ENCODE measurements at places on chromosomes 5 and 9.

GRCh38 chr5:160968480-160968879 is 116.5 kb upstream of the ATP10B start:
- DNase-seq = no peak

- no peak for DNase-seq
Measured at GRCh38 chr5:180126716-180127681, 55.4 kb upstream of the RNF130 start.

- no peak for DNase-seq
Measured at GRCh38 chr5:170382790-170383189, 6.4 kb downstream of the KCNMB1 start.

DNA sequence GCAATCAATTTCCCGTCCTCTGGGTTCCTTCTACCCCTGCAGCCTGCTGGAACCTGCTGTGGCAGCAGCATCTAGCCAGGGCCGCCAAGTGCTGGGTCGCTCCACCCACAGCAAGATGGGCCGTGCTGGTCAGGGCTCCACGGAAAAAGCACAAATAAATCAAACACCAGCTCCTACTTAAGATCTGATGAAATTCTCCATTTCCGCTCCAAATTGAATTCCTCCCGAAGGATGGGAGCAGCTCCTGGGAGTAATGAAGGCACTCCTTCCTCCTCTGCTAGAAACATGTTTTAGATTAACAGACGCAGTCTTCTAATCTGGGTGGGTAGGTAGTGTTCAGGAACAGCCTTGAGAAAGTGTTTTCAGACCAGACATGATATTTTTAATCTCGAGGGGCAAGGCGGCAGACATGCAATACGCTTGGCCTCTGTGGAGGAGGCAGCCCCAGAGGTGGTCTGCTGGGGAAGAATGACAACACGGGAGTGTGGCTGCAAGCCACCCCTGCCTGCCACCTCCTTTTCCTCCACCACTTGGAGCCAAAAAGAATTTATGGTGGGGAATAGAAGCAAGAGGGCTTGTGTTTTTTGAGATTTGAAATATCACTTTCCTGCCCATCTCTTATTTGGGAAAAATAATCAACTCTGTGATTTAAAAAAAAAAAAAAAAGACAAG is 194.1 kb downstream of the AOPEP start:
- no peak for DNase-seq

- DNase-seq = no peak
Measured at GRCh38 chr5:32522429-32523143, 62.8 kb upstream of the SUB1 start.

DNA sequence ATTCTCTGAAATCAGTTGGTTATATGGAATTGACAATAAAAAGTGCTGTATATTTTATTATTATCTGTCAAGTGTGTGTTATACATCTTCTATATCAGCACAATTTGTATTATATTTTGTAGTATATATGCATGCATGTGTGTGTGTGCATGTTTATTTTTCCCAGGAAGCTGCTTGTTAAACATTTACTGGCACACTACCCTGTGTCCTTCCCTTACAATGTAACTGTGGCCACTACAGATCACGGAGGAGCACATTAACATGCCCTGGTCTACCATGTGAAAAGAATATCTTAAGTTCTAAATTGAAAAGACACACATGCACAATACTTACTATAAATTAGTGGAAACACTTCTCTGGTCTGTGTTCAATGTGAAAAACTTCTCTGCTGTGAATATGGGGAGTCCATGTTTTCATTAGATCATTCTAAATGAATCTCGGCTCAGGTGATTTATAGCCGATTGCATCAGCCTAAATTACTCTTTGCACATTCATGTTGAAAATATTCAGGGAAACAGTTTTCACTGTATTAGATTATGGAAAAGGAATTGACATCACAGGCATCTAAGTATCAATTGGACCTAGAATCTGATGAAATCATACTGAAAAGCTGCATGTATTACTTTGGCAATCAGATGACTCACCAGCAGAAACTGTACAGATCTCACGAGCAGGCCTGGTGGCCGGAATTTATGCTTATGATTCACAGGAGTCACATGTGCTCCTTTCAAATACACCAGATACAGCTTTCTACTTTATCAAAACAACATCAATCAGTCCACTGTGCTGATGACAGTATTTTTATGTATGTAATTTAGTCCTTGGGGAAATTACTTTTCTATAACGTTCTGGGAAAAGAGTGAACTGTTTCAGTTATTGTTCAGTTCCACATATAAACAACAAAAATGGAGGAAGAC is 39.4 kb downstream of the LURAP1L start:
- DNase-seq = no peak

GRCh38 chr5:150319484-150319790 is 16.7 kb upstream of the ARSI start:
- DNase-seq = no peak

- DNase-seq = no peak
Measured at GRCh38 chr5:135133698-135134515, 99.9 kb upstream of the PITX1 start.

DNA sequence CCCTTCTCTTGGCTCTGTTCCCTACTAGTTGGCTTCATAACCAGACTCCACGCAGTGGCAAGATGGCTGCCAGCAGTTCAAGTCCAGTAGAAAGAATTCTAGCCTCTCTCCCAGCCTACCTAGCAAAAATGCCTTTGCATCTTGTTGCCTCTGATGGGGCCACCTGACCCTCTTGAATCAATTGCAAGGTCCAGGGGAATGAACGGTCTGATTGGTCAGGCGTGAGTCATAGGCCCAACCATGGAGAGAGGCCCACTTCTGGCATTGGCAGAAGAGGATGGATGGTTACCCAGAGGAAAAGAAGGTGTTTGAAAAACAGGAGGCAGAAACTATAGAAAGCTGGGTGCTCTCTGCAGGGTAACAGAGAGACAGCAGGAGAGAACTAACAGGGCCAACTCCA is 622.6 kb downstream of the CCDC171 start:
- no peak for DNase-seq

- DNase-seq = no peak
Measured at GRCh38 chr9:120374239-120374638, 205.7 kb downstream of the CDK5RAP2 start.

- DNase-seq = no peak
Measured at GRCh38 chr9:125926936-125927335, 179.8 kb downstream of the PBX3 start.

DNA sequence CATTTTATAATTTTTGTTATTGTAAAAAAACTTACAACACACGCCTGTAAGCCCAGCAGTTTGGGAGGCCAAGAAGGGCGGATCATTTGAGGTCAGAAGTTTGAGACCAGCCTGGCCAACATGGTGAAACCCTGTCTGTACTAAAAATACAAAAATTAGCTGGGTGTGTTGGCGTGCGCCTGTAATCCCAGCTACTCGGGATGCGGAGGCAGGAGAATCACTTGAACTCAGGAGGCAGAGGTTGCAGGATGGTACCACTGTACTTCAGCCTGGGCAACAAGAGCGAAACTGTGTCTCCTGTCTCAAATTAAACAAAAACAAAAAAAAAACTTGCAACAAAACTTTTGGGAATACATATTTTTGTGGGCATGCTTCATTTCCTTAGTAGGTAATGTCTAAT is 164.6 kb downstream of the CACNA1B start:
- no peak for DNase-seq

GRCh38 chr5:110002652-110003051 is 312.9 kb downstream of the MAN2A1 start:
- DNase-seq = no peak

DNA sequence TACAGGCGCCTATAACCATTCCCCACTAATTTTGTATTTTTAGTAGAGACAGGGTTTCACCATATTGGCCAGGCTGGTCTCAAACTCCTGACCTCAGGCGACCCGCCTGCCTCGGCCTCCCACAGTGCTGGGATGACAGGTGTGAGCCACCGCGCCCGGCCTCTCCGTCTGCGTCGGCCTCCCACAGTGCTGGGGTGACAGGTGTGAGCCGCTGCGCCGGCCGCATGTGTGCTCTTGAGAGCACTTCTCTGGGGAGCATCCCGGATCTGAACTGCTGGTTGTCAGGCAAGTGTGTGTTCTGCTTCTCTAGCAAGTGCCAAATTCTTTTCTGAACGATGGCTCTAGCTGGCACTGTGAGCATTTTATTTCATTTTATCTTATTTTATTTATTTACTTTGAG is 3.7 kb upstream of the ENTPD2 start:
- no peak for DNase-seq

GRCh38 chr5:156271569-156271968 is 55.4 kb upstream of the SGCD start:
- DNase-seq = no peak

DNA sequence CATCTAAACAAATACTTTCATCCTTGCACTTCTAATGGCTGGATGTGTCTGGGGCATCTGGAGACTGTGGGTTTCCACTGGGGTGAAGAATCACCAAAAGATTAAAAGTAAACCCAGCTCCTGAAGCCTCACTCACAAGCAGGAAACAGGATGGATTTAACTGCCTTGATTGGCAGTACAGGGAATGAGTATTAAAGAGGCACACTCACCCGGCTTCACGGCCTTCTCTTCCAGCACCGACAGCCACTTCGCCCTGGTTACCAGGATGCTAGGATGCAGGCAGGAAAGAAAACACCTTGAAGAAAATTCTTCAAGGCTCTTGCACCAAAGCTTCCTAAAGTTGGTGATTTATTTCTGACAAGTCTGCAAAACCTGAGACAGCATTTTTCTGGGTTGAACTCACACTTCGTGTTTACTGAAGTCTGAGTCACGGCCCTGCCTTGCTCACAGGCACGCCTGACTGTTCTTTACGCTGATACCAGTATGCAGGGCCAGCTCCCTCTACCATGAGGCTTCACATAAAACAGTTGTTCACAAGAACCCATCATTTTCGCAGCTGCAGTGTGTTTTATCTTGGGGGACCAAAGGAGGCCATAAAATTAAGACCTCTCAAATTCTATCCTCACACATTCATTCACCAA is 56.5 kb upstream of the ZNF354A start:
- no peak for DNase-seq

DNA sequence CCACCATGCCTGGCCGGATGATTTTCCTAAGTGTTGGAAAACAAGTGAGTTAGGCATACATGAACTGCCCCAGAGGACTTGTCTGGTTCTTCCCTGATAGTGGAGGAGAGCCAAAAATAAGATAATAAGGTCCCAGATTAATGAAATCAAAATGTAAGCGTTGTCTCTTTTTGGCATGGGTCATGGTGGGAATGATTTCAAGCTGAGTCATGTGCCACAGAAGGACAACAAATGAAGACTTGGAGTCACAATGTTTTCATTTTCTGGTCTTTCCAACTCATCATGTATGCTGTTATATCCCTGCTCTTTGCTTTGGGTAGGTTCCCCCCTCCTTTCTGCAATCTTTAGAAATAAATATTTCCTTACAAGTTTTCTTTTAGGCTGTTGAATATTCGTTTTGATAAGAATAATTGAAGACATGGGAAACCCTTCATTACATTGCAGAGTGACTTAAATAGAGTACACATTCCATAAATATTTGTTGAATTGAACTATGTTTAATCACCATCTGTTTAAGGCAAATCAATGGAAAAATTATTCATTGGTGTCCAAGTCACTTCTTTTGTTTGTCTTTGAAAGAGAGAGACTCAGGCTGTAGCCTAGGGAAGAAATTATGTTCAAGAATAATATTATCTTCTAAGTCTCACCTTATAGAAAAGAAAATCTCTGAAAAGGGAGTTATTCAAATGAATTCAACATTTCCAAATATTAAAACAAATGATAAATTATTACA is 196.3 kb downstream of the CSNK1G3 start:
- no peak for DNase-seq

DNA sequence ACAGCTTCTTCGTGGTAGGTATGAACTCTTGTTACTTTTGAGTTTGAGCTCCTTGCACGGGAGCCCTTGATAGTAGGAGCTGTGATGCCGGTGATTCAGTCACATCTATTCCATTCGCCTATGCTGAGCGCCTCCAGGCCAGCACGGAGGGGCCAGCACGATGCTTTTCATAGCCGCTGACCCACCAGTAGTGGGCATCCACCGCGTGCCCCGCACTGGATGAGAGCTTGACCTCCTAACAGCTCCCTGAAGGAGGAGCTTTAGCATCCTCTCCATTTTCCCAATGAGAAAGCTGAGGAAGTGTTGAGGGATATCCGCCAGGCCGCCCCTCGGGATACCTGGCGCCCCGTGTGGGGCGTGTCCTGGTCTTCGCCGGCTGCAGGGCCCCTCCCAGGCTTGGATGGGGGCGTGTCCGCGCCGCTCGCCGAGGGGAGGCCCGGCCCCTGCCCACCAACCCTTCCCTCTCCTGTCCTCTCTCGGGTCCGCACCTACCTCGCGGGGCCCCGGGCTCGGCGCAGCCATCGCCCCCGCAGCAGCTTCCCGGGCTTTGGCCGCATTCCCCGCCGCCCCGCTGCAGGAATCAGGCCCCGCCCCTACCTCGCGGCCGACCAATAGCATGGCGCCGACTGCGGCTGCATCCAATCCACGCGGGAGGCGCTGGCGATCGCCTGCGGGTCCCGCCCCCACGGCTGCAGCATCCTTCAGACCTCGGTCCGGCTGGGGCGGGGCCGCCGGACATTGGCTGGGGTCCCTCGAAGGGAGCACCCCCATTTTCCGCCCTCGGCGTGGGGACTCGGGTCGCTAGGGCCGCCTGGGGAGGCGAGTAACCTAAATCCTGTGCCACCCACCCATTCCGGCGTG is at the start of gene PIP5KL1:
Gene PIP5KL1, minus strand, starts transcription at position 547 of the 861 bp plus-strand sequence. Its CDS starts 25 bp downstream, at position 522.
- peak; percentile 54 for DNase-seq

GRCh38 chr9:136596630-136597031 is 50.8 kb upstream of the NOTCH1 start:
- no peak for DNase-seq

DNA sequence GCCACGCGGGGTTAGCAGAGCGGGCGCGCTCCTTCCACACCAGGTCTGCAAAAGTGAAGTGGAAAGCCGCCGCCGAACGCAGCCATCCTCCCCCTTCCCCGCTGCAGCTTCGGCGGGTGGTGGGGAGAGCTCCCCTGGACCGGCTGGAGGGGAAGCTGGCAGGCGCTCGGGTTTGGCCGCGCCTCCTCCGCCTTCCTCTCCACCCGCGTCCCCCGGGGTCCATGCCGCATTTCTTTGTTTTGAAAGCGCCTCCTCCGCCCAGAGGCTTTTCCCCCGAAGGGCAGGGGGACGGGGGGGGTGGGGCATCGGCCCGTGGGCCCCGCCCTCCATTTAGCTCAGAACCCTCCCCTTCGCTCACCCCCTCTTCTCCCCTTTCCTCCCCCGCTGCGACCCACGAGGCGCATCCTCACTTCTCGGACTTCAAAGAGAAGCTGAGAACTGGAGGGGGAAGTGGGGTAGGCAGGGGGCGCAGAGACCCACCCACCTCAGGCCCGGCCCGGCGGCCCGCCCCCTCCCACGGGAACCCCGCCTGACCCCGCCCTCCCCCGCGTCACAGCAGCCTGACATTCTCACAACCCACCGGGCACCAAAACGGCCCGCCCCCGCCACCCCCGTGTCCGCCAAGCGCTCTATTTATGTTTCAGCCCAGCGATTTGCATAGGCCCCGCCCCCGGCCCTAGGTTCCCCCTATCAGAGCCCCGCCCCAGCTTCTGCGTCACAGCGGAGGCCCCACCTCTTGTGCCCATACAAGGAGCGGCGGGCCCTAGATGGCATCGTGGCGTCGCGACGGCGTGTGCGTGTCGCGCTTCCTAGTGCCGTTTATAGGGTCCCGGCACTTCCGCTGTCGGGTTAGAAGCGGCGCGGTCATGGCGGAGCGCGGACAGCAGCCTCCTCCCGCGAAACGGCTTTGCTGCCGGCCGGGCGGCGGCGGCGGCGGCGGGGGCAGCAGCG is at the start of gene ZSWIM6:
Gene ZSWIM6, plus strand, starts transcription at position 852 of the 951 bp plus-strand sequence. Its CDS starts 15 bp downstream, at position 867.
- DNase-seq = peak; percentile 97

Data from activated T-helper 1 cell treated with anti-CD3 and anti-CD28 coated beads, Interleukin-2, amount 50 U/mL, for 16 hours (primary cell).